Fibroblast of skin of right biceps (primary cell): ENCODE measurements at places on chromosomes 3 and 15.

- no peak for DNase-seq
Measured at GRCh38 chr3:45120359-45121158, 25.6 kb downstream of the CDCP1 start.

- no peak for DNase-seq
Measured at GRCh38 chr3:122146466-122146865, 37.0 kb upstream of the CASR start.

- DNase-seq = no peak
Measured at GRCh38 chr3:100682854-100683760, 26.2 kb upstream of the TFG start.

- DNase-seq = no peak
Measured at GRCh38 chr15:89410039-89410435, 75.4 kb upstream of the POLG start.

GRCh38 chr3:81958972-81959640 lies 197.7 kb upstream of the GBE1 start:
- peak; percentile 87 for DNase-seq

DNA sequence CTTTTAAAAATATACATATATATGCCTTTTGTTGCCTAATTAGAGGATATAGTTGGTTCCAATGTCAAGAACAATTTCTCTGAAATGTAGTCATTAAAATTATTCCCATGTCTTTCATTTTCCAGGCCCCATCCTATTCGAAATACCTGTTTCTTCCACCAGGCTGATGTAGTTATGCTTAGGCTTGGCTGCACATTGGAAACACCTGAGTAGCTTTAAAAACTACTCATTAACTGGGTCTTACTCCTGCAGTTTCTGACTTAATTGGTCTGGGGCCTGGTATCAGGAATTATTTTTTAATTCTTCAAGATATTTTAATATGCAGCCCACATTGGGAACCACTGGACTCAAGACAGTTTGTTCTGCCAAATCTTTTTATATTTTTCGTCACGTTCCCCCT lies 53.7 kb downstream of the TGFBR2 start:
- DNase-seq = no peak

- DNase-seq = no peak
Measured at GRCh38 chr3:61884794-61885193, 323.4 kb downstream of the PTPRG start.

DNA sequence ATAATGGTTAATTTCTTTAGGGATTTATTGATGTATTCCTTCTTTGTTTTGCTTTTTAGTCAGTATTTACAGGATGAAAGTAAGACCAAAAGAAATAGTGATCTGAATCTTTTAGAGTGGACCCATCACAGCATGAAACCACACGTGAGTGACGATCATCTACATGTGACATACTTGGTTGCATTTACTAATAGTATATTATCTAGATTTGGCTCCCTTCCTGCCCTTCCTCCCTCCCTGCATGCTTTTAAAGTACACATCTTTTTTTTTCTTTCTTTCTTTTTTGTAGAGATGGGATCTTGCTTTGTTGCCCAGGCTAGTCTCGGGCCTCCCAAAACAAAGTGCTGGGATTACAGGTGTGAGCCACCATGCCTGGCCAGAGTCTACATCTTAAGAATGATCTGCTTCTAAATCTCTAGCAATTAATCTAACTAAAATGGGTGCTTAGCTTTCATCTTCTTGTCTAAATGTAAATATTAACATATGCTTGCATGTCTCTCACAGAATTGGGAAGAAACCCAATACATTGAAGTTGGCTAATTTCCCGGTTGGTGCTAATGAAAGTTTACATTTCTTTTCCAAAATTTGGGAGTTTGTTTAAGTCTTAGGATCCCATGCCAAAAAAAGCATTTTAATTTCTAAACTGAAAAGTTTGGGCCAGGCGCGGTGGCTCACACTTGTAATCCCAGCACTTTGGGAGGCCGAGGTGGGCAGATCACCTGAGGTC lies 38.0 kb downstream of the SENP2 start:
- DNase-seq = no peak
